ENCODE measurements at places on chromosomes 4 and X. TPM values are rescaled to one million over a fixed set of nuclear protein-coding genes. Genes with fewer than 3 reads are reported as not detected.

Gene TRIM60
- total RNA-seq, result not detected

Gene COX7B2
- total RNA-seq, result not detected

Gene POU4F2
- total RNA-seq, result not detected

Gene ZBTB49
- 12.8 TPM for total RNA-seq

Gene MAGEA11
- not detected for total RNA-seq

Gene TGIF2LX
- not detected for total RNA-seq

Gene GYPE
- not detected for total RNA-seq

Gene FAM47E
- not detected for total RNA-seq

Gene TRAM1L1
- not detected for total RNA-seq

Gene SPP1
- total RNA-seq, result not detected

Gene UBE2K
- 88.0 TPM for total RNA-seq

Gene BMX
- total RNA-seq, result not detected

Gene TSPAN7
- not detected for total RNA-seq

Gene MAGEB3
- not detected for total RNA-seq

Gene VAMP7
- total RNA-seq, result 32.0 TPM

Gene RNF150
- not detected for total RNA-seq

Gene MAGEC2
- not detected for total RNA-seq

Gene AMTN
- total RNA-seq, result not detected

Gene TMEM154
- total RNA-seq, result 59.6 TPM

Gene ZNF732
- not detected for total RNA-seq

Gene SH3TC1
- total RNA-seq, result 27.3 TPM

Gene TLR2
- total RNA-seq, result not detected

Gene SMIM10
- 1.5 TPM for total RNA-seq

Gene DCHS2
- total RNA-seq, result not detected

All from OCI-LY7 (cell line).